Sciatic nerve (tissue), 2 donors: ENCODE measurements at places on chromosomes 7 and 10. TPM values are rescaled to one million over a fixed set of nuclear protein-coding genes. Genes with fewer than 3 reads are reported as not detected.
A peak's percentile ranks its signal among the peaks of the same experiment; 100 is the strongest.

RAMP3 gene
- total RNA-seq, result 59.6 TPM

NPY gene
- total RNA-seq, result 2.1 TPM

PDK4 gene
- total RNA-seq, result 61.9 TPM

CC2D2B gene
- total RNA-seq, result 3.1 TPM

NEURL1 gene
- total RNA-seq, result 0.36 TPM

RAPGEF5 gene
- total RNA-seq, result 62.8 TPM

PDZD7 gene
- 3.8 TPM for total RNA-seq

ZNF212 gene
- total RNA-seq, result 13.2 TPM

FBXL13 gene
- total RNA-seq, result 2.5 TPM

DNA sequence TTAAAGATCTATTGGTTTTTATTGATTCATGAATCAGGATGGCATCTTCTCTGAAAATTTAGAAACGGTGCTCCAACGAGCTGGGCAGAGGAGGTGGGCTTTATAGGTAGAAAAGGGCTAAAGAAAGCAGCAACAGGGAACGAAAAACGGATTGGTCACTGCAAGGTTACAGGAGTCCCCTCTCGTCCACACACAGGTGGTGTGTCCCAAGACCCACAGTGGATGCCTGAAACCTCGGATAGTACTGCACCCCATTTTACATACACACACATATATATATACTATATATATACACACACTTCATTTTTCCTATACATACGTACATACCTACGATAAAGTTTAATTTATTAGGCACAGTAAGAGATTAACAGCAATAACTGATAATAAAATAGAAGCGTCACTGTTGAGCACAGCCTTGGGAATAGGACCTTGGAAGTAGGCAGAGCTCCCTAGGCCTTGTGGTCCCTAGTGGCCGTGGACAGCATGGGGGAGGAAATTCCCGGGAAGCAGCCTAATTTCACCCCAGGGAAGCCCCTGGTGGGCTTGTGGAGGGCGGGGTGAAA, 737 bp upstream of the NUB1 start:
- DNase-seq, result no peak

- DNase-seq, result peak; percentile 33
Observed at GRCh38 chr7:31102973-31103850, 51.1 kb downstream of the ADCYAP1R1 start.

GRCh38 chr7:42736931-42737330, 174.9 kb downstream of the C7orf25 start:
- no peak for DNase-seq

DNA sequence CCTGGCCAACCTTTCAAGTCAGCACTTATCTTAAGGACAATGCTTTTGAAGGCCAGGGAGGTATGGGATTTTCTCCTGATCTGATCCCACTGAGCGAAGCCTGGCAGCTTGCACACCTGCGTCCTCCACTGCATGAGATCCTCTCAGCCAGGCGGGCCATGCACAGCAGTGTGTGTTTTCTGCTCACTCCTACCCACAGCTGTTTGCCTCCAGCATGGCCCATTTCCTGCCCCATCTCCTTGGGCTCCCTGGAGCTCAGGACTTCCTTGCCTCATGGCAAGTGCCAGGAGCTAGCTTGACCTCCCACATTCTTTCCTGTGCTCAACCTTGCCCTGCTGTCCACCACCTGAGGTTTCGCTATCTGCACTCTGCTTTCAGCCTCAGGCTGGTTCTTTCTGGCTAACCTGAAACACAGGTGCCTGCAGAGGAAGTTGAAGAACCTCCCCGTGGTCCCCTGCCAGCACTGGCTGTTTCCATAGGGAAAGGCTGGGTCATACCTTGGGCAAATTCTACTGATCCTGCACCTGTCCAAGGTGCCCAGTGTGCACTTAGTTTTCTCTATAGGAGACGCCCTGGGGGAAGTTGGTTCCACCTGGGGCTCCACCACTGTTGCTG, 43.9 kb upstream of the EEPD1 start:
- DNase-seq, result no peak

- peak; percentile 47 for DNase-seq
Observed at GRCh38 chr7:151175793-151176311, 8.4 kb upstream of the GBX1 start.

DNA sequence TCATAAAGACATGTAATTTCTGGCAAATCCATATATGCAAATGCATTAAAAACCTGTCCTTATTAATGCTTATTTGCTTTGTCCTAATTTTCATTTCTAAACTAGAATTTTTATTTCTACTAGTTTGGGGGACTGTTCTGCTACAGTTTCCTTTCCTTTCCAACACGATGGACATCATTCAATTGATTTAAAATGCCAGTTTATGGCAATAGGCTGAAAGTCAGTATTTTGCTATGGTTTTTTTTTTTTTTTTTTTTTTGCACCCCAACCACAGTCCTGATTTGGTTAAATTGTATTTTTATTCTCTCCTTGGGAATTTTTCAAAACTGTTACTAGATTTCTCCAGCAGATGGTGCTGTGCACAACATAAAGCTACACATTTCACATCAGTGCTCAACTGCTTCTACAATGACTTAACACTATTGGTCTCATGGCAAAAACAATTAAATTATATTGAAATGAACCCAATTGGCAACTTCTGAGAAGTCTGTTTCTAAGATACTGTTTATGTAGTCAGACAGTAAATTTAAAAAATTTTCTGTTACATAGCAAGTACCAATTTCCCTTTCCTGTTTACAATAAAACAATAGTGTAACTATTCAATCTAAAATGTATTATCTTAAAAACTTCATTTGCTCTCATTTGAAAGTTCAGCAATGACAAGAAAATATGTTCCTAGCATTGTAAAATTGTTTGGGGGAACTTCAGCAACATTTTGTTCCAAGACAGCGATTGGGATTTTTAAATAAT, 193.8 kb upstream of the CCDC6 start:
- DNase-seq, result no peak

DNA sequence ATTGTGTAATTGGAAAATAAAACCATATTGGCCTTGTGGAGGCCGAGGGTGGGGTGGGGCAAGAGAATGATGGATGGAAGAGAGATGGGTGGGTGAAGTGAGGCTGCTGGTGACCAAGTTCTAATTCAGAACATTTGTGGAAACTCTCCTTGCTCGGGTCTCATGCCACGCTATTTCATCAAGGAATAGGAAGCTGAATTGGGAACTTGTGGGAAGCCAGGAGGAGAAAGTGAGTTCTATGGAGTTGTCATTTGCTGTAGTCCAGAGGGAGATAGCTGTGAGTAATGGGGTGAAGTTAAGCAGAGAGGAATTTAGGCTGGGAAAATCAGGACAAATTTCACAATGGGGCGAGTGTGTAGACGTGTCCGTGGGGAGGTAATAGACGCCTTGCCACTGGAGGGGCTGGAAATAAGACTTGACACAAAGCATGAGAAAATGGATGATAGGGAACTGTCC, 339.2 kb downstream of the LRMDA start:
- DNase-seq, result no peak

DNA sequence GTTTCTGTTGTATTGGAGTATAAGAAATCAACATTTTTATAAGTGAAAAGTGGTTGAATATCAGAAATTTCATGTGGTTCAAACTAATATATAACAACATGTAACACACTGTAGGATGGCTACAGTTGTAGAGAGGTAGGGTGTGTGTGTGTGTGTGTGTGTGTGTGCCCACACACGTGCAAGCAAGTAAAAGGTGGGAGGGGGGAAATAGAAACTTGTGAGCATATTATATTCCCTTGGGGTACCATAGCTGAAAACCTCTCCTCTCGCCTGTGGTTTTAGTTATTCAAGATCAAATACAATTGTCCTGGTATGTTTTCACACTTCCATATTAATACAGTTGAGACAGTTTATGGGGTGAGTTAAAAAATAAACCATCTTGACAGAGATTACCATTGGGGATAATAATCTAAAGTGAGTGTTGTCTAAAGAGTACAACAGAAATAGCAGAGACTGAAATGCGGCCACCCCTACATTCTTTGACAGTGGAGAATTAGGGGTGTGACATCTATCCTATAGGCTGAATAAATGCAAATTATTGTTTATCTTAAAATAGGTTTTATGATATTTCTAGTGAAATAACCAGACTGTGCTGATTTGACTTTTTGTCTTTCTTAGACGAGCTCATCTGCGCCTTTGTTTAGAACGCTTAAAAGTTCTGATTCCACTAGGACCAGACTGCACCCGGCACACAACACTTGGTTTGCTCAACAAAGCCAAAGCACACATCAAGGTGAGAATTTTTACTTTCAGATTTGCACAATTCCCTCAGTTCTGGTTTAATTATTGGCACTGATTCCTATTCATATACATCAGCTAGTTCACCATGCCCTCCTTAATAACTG, 25.9 kb downstream of the SMNDC1 start:
- DNase-seq, result no peak

DNA sequence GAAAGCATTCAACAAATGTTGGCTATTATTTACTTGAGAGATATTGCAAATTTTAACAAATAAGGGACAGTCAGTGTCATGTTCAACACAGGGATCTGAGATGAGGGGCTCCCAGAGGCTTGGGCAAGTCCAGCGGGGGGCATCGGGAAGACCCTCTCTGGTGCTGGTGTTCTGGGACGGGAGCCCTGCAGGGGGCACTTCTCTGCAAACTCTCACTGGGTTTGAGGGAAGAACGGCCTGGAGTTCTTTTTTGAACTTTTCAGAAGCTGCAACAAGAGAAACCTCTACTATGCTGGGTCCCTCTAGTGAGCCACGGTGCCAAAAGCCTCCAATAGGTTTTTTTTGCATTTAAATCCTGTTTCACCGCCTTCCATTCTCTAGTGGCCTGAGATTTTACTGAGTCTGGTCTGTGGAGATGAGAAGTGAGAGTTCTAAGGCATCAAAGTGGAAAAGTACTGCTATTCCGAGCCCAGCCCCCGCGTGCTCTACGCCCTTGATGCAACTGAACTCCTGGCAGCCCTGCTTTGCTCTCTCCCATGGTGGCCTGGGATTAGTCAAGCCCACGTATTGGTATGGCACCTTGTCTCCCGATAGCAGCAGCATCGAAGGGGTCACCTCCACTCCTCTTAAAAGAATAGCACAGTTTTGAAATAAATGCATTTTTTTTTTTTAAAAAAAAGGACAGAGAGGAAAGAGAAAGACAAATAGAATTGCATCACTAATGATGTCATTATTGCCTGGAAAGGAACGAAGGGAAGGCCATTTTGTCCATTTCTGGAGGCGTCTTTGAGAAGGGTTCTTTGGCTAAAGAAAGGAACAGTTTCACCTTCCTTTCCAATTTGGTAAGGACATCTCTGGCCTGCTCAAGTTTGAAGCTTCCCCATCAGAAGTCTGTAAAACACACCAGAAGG, 43.5 kb downstream of the CLEC2L start:
- DNase-seq, result no peak

DNA sequence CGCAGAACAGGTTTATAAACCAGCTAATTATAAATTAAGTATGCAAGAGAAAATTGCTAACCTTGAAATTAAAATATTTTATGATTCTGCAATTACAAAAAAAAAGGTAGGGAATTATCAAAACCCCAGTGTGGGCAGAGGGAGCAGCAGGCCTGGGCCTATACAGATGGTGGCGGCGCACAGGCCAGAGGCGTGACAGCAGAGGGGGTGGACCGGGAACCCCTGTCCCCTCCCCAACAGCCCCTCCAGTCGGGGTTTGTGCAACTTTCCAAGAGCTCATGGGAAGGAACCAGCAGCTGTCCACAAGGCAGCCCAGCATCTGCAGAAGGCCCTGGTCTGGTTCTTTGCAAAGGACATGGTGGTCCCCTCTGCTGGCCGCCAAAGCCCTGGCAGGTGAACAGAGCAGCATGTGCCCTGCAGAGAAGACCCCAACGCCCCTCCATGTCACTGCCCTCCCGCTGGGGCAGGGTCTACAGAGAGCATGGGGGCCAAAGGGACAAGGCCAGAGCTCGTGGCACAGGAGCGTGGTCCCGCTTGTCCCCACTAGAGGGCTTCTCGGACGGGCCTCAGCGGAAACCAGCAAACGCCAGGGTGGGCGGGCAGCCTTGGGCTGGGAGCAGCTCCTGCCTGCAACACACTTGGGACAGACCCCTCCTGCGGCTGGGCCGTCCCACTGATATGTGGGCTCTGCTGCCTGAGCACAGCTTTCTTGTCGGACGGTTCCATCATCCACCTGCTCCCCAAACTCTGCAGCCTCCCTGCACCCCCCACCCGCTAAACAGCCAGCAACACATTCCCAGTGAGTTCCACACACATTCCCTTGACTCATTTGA, 75.1 kb downstream of the EBF3 start:
- DNase-seq, result peak; percentile 78

DNA sequence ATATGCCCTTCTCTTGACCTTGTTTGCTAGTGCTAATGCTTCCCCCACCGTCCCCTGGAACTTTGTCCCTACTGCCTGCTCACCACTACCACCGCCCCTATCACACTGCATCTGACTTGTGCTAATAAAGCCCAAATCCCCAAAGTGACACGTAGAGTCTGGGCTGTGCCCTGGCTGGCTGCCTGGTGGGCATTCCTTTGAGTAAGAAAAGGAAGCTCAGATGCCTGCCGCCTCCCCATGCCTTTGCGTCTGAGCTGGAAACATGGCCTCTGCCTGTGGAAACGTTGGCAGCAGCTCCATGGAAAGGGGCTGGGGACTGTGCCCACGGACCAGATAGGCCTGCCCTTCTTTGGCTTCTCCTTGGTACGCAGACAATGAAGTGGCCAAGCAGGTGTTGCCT, 138.3 kb downstream of the CYP26A1 start:
- no peak for DNase-seq

- no peak for DNase-seq
Observed at GRCh38 chr7:3994764-3995163, 687.3 kb upstream of the FOXK1 start.

DNA sequence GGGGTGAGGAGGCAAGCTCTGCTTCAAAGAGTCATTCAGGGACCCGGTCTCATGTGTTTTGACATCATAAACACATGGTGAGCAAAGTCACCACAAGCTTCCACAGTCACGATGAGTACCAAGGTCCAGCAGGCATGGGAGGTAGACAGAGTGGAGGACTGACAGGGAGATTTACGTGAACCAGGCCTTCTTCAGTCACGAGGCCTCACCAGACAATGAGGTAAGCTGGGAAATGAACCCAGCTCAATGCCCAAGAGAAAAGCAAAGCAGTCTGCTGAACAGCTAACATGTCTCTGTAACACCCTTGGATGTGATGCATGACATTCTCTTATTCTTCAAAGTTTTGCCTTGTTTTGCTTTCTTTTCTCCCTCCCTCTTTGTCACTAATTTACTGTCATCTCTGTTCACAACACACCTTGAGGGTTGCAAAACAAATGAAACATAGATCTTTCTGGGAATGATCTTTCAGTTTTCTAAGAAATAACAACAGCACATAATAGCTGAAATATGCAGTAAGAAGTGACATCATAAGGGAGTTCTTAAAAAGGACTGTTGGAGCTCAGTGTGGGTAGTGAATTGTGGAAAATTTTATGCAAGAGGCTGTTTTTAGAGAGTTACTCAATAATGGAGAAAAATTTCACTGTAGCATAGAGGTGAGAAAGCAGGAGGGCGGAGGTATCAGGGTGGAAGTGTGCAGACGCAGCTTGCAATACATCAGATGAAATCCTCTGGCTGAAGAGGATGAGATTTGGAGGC, 9.0 kb downstream of the PPP1R17 start:
- DNase-seq, result no peak

DNA sequence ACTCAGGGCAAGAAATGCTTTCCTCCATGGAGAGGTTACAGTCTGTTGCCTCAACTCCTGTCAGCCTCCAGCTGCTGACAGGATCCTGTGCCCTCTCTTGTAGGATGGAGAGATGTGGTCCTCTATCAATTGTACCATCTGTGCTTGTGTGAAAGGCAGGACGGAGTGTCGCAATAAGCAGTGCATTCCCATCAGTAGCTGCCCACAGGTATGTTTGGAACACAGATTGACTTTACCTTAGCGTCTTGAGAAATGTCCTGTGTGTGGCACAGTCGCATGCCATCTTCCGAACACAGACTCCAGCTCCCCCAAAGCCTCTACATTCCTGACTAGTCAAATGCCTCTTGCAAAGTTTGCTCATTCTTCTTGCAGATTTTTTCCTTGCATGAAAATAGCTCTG, 152.6 kb downstream of the BMPER start:
- no peak for DNase-seq
